ENCODE measurements at places on chromosomes 16 and 17.

GRCh38 chr16:72985148-72985941, 62.6 kb downstream of the ZFHX3 start:
- DNase-seq, result no peak

- DNase-seq, result no peak
Measured at GRCh38 chr17:49842846-49843245, 5.0 kb downstream of the TAC4 start.

- no peak for DNase-seq
Measured at GRCh38 chr16:85129876-85130704, 17.8 kb upstream of the CIBAR2 start.

DNA sequence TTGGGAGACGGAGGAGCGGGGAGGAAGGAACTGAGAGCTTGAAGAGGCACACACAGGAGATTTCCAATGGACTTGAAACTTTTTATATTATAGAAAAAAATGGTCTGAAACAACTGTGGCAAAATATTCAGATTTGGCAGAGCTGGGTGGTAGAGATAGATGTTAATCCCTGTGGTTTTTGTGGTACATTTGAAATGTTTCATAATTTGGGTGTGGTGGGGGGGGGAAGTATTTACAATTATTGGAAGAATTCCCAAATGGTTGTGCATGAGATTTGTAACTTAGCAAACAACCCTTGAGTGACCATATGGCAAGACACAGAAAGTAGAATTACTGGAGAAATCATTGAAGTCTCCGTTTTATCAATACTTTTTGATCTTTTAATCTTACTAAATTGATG, 588.8 kb upstream of the PSMD7 start:
- no peak for DNase-seq

- DNase-seq, result no peak
Measured at GRCh38 chr17:39219647-39220154, 6.0 kb downstream of the STAC2 start.

GRCh38 chr17:50268743-50269275, 5.5 kb upstream of the TMEM92 start:
- DNase-seq, result no peak

- DNase-seq, result no peak
Measured at GRCh38 chr17:44315760-44316731, 7.6 kb downstream of the RUNDC3A start.

DNA sequence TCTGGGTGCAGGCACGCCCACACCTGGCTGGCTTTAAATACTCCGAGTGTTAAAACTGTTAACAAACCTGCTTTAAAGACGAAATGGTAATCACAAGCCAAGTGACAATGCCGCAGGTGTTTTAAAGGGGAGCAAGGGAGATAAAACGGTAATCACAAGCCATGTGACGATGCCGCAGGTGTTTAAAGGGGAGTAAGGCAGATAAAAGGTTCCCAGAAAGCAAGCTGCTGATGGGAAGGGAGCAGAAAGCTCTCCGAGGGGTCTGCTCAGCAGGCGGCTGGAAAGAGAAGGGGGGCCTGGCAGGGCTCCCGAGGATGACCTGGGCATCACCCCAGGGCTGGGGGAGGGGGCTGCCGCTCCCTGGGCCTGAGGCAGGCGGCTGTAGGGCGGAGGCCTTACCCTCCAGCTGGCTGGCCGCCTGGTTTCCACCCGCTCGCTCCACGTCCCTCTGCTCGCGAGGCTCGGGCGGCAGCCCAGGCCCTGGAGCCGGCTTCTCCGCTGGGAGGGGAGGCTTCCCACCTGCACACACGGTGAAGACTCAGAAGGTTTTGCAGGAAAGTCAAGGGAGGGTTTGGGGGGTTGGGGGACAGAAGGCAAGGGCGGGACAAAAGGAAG, 12.1 kb downstream of the NDUFAF8 start:
- no peak for DNase-seq

DNA sequence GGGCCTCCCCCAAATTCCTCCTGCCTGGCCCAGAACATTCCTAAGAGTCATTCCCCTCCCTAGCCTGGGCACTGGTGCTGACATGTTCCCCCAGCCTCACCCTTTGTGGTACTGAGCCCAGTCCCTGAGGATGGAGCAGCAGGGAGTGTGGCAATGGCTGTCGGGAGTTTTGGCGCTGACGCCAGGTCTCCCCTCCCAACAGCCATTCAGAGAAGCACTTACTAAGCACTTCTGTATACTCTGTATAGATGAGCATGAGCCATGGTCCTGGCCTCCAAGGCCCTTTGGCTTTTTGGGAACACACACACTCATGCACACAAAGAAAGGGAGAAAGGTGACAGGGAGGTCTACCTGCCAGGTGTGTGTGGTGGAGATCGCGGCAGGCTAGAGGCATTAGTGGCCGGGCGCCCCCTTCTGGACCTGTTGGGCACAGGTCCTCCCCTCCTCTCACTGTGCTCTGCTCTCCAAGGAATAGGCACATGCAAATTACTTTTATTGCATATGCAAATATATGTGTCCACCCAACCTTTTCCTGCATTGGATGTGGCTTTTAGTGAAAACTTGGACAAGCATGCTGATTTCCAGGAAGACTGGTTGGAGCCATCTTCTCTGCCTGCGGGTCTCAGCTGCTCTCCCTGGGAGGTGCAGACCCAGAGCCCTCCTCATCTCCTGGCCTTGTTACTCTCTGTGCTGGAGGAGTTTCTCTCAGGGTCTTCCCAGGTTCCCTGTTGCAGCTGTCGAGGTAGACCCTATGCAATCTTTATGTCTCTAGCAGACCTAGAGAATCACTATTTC, 17.4 kb upstream of the C17orf107 start:
- peak; percentile 78 for DNase-seq

- DNase-seq, result no peak
Measured at GRCh38 chr17:49845321-49845720, 2.5 kb downstream of the TAC4 start.

DNA sequence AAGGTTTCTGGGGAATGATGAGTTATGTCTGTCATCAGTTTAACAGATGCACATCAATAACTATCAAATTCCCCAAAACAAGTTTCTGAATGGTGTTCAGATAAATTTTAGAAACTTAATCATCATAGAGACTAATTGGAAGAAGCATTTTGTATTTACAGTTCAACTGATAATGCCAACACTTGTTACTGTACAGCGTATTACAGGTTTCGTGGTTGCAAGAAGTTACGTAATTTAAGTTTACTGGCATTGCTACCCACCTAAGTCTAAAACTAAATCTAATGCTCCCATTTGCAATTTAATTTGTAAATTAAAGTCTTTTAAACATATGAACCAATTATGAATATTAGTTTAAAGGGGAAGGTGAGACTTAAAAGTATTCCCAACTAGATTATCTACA, 3.0 kb downstream of the SRSF1 start:
- peak; percentile 32 for DNase-seq

- DNase-seq, result no peak
Measured at GRCh38 chr16:86078121-86078600, 179.2 kb downstream of the IRF8 start.

GRCh38 chr17:74736513-74737298, at the start of gene RAB37:
Gene RAB37 (plus strand): TSS chr17:74737256. CDS start chr17:74737273, 17 bp downstream.
- peak; percentile 81 for DNase-seq

DNA sequence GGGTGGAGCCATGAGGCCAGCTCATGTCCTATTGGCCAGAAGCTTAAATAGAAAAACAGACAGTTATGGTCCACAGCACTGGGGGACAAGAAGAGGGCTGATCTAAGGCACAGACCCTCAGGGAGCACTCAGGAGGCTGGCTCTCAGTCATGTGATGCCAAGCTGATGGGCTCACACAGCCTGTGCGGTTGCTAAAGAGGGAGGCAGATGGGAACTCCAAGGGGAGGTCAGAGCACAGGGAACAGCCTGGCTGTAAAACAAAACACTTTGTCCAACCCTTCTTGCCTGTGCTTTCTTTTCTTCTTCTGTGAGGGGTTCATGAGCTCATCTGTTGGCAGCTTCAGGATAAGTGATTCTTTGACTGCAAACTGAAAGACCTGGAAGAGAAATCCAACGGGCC, 27.2 kb downstream of the CNTNAP1 start:
- no peak for DNase-seq

- DNase-seq, result no peak
Measured at GRCh38 chr17:2967515-2967914, 95.9 kb downstream of the OR1D5 start.

GRCh38 chr17:17661134-17661533, 20.1 kb upstream of the RAI1 start:
- DNase-seq, result no peak

DNA sequence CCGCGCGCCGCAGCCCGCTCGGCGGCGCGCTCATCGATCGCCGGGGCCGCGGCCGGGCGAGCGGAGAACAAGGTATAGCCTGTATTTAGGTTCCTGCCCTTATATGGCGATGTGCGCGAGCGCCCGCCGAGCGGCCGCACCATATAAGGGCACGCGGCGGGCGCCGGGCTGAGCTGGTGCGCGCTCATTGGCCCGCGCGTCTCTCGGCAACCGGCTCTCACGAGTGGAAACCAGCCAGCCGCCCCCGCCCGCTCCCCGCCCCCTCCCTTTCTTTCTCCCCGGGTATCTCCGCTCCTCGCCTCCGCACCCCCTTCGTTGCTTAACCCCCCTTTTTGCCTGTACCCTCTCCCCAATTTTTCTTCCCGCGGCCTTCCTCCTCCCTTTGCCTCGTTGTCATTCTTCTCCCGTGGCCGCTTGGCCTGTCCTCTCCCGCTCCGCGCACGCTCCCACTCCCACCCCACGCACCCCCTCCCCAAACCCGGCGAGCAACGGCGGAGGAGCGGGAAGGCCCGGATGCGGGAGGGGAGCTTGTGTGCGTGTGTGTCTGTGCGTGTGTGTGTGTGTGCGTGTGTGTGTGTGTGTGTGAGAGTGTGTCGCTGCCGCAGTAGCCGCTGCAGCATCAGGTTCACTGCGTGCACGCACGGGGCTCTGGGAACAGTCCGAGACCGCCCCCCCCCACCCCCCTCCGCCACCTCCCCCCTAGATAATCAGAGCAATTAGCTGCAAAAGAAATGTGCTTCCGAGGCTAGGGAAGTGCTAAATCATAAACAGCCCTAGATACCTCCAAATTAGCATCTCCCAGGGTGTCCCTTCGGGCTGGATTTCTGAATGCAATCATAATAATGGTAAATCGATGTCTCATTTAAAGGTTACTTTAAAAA, 13.5 kb upstream of the CBX8 start:
- peak; percentile 88 for DNase-seq

DNA sequence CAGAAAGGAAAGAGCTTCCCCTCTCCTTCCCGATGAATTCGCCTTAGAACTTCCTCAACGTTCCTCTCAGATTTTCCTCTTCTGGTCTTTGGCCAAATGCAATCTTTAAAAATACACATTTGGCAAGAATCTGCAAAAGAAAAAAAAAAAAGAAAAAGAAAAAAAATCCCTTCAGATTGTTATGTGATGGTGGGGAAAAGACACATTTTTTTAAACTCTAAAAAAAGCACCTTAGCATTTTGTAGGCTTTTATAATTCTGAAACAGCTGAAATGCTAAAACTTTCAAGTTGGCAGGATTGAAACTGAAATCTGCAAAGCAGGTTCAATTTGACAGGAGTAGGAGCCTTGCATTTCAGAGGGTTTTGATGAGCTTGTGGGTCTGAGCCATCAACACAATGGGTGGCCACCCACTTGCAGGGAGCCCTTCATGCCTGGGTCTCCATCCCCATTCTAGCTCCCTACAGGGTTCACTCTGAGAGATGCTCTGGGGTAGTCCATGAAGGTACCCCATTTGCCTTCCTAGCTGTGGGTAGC, 33.1 kb downstream of the CACNG3 start:
- DNase-seq, result no peak

DNA sequence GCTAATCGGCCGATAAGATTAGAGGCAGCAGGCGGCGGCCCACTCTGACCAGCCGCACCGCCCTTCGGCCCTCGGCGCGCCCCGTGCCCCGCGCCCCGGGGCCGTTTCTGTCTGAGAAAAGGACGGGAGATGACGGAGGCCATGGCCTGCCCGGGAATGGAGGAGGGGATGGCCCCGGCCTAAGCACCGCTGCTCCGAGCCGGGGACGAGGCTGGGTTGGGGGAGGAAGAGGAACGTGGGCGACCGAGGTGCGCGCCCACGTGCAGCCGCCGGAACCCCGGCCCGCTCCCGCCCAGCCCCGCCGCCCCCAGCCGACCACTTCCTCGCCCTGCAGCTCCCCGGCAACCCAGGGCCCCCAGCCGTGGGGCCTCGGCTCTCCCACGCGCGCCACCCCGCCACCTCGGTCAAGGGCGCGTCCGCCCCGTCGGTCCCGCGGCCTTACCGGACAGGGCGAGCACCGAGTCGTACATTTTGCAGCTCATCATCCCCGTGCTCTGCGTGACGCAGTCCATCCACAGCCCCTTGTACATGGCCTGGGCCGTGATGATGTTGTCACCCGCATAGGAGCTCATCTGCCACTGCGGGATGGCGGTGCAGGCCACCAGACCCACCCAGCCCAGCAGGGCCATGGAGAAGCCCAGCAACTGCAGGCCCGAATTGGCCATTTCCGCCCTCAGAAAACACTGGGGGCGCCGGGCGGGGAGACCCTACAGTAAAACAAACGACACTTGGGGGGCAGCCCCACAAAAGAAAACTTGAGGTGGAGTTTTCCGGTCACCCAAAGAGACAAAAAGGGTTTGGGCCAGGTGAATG, 693 bp downstream of the CLDN7 start:
- peak; percentile 33 for DNase-seq

DNA sequence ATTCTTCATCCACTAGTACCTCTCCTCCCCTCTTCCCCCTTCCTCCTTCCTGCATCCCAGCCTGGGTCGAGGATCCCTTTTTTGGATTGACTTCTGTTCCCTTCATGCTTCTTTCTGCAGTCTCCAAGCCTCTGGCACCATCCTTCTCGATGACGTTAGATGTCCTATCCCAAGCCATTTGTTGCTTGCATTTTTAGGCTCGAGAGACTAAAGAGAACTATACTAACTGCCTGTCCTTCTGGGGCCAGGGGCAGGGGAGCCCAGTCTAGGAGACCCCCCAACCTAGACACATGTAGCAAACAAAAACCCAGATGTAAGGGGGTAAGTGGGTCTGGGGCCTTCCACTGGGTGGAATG, 23.9 kb downstream of the UNK start:
- DNase-seq, result no peak

DNA sequence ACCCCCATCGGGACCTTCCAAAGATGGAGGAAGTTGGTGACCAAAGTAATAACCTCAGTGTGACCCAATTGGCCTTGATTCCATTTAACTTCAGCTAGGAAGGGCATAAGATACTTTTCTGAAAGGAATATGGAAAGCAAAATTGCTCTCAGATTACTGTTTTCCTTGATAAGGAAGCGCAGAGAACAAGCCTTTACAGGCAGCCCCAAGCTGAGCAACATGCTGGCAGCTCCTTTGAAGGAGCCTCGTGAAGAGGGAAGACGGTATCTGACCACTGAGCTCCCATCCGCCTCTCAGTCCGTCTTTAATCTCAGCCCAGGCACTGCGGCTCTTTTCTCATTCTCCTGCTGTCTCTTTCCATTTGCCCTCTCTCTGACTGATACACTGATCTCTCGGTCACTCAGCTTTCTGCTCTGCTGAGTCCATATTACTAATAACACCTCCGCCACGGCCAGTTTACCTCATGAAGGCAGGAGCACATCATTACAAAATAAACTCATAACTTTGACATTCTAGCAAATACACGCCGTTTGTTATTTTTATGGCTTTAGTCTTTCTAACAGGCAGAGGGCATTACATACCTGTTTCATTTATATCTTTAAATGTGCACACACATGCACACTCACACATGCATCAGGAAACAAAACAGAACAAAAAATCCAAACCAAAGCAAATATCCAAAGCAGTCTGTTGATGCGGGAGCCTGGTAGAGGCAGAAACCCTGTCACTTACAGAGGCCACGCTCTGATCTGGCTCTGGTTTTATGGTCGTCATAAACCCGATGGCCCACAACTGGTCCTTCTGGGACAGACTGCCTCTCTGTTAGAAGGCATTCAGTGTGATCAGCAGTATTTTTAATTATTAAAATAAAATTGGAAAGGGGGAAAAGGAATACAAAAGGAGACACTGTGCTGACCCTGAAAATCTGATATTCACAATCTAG, 183.2 kb downstream of the AATF start:
- DNase-seq, result no peak
